ENCODE measurements at places on chromosomes 4 and X.

GRCh38 chr4:113996599-113997177, 17.2 kb upstream of the ARSJ start:
- no peak for DNase-seq

DNA sequence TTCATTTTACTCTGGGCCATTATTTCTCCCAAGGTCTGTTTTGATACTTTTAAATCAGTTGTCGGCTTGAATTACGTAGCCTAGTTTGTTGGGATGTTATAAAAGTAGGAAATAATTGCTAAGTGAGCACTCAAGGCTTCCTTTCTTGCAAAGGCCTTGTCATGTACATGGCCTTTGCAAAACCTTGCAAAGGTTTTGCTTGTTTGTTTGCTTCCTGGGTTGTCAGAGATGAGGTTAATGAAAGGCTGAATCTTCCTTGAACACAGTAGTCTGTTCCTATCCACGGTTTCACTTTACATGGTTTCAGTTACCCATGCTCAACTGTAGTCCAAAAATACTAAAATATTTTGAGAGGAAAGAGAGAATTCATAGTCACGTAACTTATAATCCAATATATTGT, 113.5 kb downstream of the NAA11 start:
- no peak for DNase-seq

GRCh38 chrX:111244235-111244750, 26.0 kb downstream of the CAPN6 start:
- peak; percentile 19 for DNase-seq

GRCh38 chrX:17616936-17617335, 120.4 kb upstream of the SCML1 start:
- DNase-seq, result no peak

DNA sequence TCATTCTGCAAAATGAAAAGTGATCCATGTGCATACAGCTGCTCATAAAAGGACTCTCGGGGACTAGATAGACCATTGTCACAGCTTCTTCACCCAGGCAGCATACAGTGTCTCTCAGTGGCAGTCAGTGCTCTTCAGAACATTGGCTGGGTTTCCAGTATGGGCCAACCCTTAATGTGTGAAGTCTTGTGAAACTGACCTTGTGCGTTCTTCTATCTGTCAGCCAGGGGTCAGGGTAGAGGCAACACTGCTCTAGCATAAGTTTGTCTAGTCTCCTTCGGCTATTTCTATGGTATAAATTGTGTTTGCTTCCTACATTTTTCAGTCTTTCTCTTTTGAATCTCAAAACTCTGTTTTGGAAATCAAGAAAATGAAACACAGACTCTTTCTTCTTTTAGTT, 37.0 kb upstream of the SMIM31 start:
- DNase-seq, result no peak

DNA sequence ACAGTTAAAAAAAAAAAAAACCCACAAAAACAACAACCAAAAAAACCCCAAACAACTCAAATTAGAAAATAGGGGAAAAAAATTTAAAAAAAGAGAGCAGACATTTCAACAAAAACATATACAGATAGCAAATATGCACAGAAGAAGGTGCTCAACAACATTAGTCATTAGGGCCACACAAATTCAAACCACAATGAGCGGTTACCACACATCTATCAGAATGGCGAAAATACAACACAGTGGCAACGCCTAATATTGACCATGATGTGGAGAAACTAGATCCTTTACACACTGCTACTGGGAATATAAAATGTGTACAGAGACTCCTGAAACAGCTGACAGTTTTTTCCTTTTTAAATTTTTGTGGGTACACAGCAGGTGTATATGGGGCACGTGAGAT, 19.4 kb downstream of the LYAR start:
- no peak for DNase-seq

GRCh38 chr4:118816538-118817177, 19.3 kb downstream of the SEC24D start:
- peak; percentile 22 for DNase-seq

DNA sequence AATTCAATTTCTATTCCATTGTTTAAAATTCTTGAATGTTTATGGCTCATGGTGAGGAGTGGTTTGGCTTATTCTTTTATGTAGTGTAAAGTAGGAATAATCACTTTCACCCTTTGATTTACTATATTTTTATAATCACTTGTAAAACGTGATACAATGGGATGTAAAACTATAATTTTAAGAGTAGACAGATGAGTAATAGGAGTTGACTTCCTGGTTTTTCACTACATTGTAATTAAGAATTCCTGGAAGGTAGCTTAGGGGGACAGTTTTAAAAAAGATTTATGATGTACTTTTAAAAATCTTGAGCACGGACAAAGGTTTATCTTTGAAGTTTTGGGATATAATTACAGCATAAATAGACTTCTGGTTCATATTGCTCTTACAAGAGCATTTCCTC, 65.3 kb downstream of the PDGFC start:
- DNase-seq, result no peak

DNA sequence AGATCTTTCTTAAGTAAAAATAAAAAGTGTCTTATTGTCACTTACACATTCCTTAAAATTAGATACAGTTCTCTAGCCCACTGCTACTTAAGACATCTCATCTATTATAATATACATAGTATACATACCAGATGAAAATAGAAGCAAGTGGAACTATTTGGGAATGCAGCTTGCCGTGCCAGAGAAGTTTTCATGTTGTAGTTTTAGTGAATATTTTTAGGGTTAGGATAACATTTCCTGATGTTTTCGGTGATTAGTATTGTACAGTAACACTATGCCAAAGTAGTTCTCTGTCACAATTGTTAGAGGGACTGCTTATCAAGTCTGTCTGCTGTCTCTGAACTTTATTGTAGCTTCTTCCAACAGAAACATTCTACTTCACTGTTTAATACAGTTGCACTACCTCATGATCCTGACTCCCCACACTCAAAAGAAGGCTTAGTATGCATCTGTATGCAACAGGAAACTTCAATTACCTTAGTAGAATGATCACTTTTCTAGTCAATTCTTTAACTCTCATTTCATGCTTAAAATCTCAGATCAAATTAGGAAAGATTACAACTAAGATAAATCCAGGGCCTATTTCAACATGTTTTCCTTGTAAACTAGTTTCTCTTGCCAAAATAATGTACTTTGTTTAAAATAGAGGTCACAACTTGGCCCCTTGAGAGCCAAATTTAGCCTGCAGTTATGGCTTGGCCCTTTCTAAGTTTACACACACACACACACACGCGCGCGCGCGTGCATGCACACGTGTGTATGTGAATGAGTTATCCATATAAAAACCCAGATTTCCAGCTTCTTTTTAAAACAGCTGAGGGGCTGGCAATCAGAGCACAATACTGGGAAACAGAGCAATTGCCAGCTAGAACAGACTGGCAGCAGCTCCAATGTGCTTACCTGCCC, 42.3 kb upstream of the SRPX start:
- DNase-seq, result no peak

Measured in activated CD4-positive, alpha-beta T cell treated with anti-CD3 and anti-CD28 coated beads, Interleukin-2, Interleukin-4, amounts not matched to agents 100 ng/mL and 50 ng/mL, durations not matched to agents 16 hours and 8 hours (primary cell).